ENCODE measurements at places on chromosomes 5 and 9.

DNA sequence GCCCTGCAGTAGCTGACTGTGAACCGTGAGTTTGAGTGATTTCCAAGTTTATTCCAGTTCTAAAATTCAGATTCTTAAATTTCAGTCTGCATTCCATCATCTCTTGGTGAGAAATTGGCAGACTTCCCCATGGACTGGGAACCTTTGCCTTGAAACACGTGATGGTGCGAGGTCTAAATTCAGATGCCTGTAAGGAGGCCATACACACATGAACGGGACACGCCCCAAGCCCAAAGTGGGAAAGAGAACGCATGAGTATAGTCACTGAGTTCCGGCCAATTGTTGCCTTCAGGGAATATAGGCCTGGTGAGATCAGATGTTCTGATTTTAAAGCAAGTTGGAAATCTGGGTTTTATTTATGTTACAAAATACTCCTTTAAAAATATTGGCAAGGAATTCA lies 1084.4 kb upstream of the WWC1 start:
- no peak for DNase-seq

- DNase-seq, result no peak
Measured at GRCh38 chr5:50886657-50887345, 220.4 kb downstream of the PARP8 start.

DNA sequence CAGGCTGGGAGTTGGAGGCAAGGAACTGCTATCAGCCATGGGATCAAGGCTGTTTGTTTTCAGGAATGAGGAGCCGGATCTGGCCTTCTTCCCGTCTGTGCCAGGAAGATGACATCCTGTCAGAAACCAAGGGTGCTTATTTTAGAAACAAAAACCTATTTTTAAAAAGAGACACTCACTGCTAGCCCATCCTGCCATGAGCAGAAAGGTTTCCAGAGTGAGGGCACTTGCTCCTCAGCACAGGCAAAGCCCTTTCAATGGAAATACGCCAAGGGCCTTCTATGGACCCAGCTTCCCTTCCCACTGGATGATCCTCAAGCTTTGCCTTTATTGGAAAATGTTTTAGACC lies 132.6 kb upstream of the FSTL4 start:
- DNase-seq, result no peak

DNA sequence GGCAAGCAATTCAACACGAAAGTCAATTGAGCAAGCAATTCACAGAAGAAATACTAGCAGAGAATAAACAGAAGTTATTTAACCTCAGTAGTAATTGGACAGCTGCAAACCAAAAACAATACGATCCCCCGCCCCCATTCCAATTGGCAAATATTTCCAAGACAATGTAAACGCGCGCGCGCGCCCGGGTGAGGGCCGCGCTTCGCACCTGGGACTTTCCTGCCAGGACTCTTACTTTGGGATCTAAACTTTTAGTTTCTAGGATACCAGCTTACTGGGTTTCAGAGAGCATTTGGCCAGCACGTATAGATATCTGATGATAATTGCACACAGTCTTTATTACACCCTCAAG lies 8.6 kb downstream of the RUFY1 start:
- no peak for DNase-seq

- no peak for DNase-seq
Measured at GRCh38 chr5:95261437-95262175, 23.3 kb downstream of the MCTP1 start.

GRCh38 chr9:134026981-134027380 lies 1.7 kb downstream of the BRD3OS start:
- DNase-seq, result no peak

- DNase-seq, result no peak
Measured at GRCh38 chr9:84258371-84258770, 82.2 kb downstream of the SLC28A3 start.

- DNase-seq, result no peak
Measured at GRCh38 chr5:16135506-16135905, 44.1 kb downstream of the MARCHF11 start.

DNA sequence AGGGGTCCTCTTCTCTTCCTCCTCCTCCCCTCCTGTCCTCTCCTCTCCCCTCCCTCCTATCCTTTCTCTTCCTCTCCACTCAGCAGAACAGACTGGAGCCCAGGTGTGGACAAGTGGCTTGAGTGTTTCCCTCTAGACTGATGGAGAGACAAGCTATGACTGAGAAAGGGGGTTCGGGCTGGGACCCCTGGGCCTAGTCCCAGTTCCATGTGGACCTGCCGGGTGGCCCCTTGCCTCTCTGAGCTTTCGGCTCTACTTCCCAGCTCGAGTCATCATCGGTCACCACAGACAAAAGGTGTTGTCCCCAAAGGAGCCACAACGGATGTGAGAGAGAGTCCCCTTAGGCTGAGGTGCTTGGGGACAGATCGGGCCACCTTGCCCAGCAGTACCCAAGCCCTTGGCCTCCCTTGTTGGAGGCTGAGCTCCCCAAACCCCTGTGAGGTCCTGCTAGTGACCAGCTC lies 3.4 kb upstream of the RXRA start:
- no peak for DNase-seq
